ENCODE measurements at places on chromosomes 2 and 18.

- DNase-seq = peak; percentile 46
Observed at GRCh38 chr2:227509824-227510619, 38.1 kb downstream of the AGFG1 start.

- DNase-seq = no peak
Observed at GRCh38 chr2:236796236-236796635, 226.6 kb downstream of the ACKR3 start.

DNA sequence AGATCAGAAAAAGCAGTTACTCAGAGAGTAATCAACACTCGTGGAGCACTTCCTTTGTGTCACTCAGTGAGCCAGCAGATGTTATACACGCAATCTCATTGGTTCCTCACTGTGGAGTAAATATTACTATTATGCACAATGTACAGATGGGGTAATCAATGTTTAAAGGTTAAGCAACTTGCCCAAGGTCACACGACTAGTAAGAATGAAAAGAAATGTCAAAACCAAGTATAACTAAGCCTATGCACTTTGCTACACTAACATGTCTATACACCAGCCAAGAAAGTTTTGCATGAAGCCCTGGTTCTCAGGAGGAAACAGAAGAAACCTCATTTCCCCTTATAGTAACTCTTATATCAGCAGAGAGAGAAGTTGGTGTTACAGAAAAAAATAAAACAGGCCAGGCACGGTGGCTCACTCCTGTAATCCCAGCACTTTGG lies 5.4 kb downstream of the METTL21A start:
- DNase-seq = peak; percentile 21

DNA sequence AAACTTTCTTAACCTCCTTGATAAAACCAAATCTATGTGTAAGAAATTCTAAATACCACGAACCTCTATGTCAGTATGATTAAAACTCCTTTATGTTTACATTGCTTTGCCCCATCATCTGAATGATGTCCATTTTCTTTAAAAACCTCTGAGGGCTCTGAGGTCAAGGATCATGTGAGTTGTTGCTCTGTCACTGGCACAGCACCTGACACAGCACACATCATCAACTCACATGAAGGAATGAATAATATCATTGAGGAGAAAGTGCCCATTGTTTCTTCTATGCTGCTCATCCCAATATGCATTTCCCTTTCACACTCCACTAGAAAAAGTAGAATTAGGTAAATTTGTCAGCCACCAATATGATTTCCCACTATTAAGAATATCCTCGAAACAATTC lies 1178.7 kb upstream of the NRXN1 start:
- DNase-seq = no peak

- no peak for DNase-seq
Observed at GRCh38 chr18:37634516-37634915, 68.9 kb upstream of the CELF4 start.

- DNase-seq = no peak
Observed at GRCh38 chr2:43321446-43321845, 95.0 kb upstream of the ZFP36L2 start.

All from CD4-positive, alpha-beta T cell treated with Interleukin-2 at 100 ng/mL for 4 hours (primary cell).